ENCODE measurements at places on chromosomes 11 and 22.

DNA sequence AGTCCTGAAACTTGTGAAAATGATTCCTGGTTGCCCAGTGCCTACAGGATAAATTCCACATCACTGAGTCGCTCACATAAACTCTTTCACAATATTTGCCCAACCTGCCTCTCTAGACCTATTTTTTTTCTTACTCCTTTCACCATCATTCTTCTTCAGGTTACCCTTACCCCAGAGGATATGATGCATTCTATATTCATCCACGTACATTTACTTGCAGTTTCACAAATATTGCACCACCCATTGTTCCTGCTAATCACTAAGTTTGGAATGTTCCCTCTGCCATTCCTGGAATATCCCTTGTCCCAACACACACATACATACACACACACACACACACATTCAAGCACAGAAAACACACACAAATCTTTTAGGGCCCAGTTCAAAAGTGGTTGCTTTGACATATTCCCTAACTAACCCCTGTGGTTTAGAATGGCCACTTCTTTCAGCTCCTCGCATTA is 379.5 kb downstream of the ETS1 start:
- no peak for DNase-seq

DNA sequence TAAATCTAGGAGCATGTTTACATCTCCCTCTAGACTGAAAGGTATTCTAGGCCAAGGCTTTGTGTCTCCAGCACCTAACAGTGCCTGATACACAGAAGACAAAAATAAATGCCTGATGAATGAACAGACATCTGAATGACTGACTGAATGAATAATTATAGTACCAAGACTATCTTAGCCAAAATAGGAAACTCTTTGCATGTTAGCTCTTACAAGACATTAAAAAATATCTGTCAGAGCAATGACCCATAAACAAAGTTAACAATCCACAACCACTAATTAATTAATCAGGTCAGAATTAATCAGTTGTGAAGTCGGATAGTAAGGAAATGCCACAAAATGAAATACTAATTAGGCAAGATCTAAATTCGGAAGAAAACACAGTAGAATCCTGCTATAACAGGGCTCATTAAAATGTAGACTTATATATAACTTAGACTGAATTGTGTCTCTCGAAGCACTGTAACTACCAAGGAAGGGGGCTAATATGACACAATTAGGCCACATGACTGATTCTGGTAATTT is 45.5 kb upstream of the POU2AF2 start:
- no peak for DNase-seq

- no peak for DNase-seq
Observed at GRCh38 chr11:85732965-85733364, 47.0 kb upstream of the CCDC89 start.

DNA sequence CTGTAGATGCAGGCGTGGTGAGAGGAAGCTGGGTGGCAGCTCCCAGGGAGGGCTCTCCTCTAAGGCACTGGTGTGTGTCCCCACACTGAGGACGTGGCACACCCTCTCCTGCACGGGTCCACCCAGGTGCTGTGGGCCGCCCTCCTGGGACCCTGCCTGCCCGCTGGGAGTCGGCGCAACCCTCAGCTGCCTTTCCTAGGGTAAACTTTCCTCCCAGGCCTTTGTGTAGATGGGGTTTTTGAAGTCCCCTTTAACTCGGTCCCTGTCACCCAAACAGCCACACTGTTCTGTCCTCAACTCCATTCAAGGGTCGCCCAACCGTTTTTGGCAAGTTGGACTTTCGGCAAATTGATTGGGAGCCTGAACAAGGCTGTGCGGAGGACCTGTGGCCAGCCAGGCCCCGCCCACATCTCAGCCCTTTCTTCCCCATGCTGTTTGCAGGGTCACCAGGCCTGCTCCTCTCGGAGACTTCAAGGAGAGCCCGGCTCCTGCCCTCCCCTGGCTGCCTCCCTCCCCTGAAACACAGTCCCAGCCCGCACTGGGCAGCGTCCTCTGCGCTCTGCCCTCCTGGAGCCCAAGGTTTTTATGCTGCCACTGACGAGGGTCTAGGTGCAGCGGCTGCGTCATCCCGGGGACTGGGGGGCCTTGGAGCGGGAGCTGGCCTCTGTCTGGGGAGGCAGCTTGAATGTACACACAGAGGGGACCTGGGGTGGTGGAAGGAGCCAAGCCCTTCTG is 1126.2 kb downstream of the BRD1 start:
- no peak for DNase-seq

DNA sequence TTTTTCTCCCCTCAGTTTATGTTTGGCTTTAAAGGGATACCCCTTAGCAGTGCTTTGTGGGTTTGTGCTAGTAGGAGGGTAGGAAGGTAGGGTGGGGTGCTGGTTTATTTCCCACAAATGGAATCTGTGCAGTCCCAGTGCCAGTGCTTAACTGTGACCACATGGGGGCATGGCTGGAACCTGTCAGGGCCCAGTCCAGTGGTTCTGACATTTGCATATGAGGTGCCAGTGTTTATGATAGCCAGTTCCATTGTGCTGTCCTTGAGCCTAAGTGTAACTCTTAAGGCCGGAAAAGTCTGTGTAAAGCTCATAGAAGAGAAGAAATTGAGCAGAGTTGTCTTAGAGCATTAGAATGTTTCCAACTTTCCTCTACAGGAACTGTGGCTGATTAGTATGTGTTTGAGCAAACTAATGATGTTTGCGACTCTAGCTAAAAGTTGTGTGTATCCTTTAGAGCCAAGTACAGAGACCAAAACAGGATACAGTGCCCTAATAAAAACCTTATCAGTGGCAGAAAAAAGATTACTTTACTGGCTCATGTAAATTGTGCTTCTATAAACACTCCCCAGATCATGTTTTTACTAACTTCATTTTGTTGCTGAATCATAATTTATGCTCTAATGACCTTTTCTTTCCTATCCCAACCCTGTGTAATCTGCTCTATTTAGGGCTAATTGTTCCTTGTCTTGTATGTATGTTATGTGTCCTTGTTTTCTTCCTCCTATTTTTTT is 38.1 kb downstream of the DIXDC1 start:
- no peak for DNase-seq

- no peak for DNase-seq
Observed at GRCh38 chr11:100793525-100793924, 106.4 kb downstream of the ARHGAP42 start.

DNA sequence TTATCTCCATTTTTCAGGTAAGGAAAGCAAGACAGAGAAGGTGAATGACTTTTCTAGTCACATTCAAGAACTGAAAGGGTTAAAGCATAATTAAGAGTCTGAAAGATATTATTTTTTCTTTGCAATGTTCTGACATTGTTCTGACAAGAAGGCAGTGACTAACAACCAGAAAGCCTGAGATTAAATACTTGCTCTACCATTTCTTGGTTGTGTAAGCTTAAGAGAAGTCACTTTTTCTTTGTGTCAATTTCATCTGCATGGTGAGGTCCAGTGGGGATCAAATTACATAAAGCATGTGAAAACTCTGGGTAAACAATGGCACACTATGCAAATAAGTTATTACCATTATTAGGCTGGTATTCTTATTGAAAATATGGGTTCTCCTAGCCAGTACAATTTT is 73.7 kb downstream of the PHF21A start:
- no peak for DNase-seq

DNA sequence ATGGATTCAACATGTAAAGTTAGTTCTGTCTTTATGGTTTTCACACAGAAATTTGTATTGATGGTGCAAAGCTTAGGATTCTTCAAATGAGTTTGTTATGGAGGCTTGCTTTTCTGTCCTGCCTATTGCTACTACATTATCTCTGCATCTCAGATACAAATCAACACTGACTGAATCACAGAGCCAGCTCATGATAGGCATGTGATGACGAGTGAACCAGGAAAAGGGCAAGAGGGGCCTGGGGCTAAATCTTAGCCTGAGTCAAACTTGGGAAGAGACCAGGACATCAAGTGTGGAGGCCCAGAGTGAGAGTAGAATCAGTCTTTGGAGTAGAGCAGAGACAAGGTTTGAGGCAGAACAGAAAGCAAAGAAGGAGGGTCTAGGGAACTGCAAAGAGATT is 107.1 kb upstream of the CD44 start:
- no peak for DNase-seq

All from CD4-positive, alpha-beta T cell treated with Interferon alpha-2 for 1 hour (primary cell).